ENCODE measurements at places on chromosomes 3 and 15. TPM values are rescaled to one million over a fixed set of nuclear protein-coding genes. Genes with fewer than 3 reads are reported as not detected.

Gene MORC1
- not detected for total RNA-seq

DNA sequence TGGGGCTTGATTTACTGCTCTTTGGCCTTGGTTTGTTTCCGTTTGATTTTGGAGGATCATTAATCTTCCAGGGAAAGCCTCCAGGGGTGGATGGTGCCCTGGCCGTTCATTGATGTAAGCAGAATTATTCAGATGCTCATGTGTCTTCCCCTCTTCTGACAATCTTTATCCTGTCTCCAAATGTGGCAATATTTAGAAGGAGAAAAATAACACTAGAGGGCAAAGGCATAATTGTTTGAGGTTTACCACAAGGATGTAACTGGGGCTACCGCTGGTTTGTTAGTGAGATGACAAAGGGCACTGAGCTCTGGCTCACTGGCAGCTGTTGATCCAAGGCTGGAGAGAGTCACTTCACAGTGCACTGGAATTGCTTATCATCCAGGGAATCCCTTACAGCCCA lies 18.2 kb upstream of the PLCL2 start:
- DNase-seq: peak; percentile 29
- peaks cover 12% of the 10 kb centered on the region for H3K4me1 ChIP-seq
- no peak overlapping the region for H3K4me3 ChIP-seq
- peaks cover 3% of the 10 kb centered on the region for H3K36me3 ChIP-seq
- peaks cover 24% of the 10 kb centered on the region for H3K27me3 ChIP-seq

DNA sequence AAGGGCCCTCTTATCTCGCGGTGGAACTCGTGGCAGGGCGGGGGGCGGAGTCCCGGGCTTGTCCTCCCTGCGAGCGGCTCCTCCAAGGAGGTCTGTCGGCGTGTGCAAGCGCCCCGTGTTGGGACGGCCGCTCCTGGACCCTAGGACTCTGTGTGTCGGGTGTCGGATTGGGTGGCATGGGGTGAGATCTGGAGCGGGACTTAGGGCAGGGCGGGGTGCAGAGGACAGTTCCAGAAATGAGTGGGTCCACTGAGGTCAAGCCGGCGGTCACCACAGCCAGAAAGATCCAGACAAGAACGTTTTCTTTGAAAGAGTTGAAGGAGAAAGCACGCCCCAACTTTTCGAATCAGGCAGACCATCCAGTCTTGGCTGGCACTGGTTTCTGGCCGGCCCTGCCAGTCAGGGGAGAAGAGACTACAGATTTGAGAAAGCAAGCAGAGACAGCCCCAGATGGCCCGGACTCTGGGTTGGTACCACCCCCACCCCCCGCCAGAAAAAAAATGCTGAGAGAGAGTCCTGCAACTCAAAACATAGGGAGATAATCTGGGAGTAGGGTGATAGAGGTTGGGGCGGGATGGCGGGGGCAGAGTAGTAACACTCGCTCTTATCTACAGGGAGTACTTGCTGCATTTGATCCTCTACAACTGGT lies 784 bp upstream of the CISH start:
- peaks cover 63% of the 10 kb centered on the region for H3K36me3 ChIP-seq
- peaks cover 31% of the 10 kb centered on the region for H3K4me1 ChIP-seq
- H3K27me3 ChIP-seq: no peaks in the 10 kb centered on the region
- peak overlapping the region; percentile 98 for H3K27ac ChIP-seq
- DNase-seq: no peak

DNA sequence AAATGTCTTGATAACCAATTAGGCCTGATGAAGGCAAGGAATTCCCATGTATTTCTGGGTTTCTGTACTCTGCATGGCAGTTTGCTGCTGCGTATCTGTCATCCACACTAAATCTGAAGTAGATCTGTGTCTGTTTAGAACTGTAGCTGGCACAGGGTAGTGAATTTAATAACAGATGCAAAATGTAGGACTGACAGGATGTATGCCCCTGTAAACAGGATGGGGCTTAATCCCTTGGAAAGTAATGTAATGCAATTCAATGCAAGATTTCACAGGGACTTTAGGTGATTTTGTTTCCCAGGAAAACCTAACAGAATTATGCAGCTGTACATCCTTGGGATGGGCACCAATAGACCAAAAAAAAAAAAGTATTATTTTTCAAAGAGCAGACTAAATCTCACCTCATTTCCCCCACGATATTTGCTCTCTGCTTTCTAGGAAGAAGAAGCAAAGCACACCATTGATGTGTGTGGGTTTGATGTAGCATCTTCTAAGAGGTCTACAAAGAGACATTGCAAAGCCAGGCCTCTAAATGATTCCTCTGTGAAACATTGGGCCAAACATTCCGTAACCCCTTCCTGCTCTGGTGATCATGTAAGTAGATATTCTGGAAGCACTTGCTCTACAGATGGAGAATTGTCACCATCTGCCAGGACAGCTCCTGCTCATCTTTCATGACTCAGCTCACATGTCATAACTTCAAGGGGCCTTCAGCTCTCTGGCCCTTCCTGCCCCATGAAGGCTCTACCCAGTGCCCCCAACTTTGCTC lies 464.3 kb upstream of the RGMA start:
- no peaks in the 10 kb centered on the region for H3K27me3 ChIP-seq
- H3K27ac ChIP-seq: no peak overlapping the region
- H3K36me3 ChIP-seq: no peaks in the 10 kb centered on the region
- DNase-seq: no peak
- no peaks in the 10 kb centered on the region for H3K4me1 ChIP-seq

- no peak overlapping the region for H3K4me3 ChIP-seq
- H3K27me3 ChIP-seq: peaks cover 13% of the 10 kb centered on the region
- H3K4me1 ChIP-seq: no peaks in the 10 kb centered on the region
- no peaks in the 10 kb centered on the region for H3K36me3 ChIP-seq
- no peak overlapping the region for H3K27ac ChIP-seq
These were observed 37.6 kb upstream of the CLDN18 start for GRCh38 chr3:137972396-137972795.

All from activated CD4-positive, alpha-beta T cell treated with anti-CD3 and anti-CD28 coated beads, Interleukin-2, amount 10 ng/mL, durations not matched to agents 7 days and 5 days (primary cell).